SK-MEL-5 (cell line): ENCODE measurements at places on chromosomes 7 and 10.

GRCh38 chr7:23358152-23358674, 59.1 kb downstream of the MALSU1 start:
- no peak for DNase-seq

DNA sequence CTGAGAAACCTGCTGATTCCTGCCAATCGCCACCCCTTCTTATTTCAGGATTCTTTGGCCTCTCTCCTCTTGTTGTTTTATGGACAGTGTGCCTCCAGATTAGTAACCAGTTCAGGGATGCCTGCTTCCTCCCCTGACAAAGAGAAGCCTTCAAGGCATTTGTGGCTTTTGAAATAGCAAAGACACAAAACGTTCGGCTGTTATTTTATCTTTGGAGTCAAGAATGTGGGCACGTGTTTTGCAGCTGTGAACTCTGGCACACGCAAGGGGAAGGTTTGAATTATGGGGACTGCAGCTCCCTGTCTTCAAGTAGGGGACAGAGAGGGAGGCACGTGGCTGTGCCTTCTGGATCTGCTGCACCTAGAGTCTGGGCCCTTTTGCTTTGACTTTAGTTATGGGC, 157.9 kb upstream of the GRB10 start:
- DNase-seq = peak; percentile 40

- peak; percentile 7 for DNase-seq
Measured at GRCh38 chr10:77328272-77328816, 309.3 kb downstream of the KCNMA1 start.

DNA sequence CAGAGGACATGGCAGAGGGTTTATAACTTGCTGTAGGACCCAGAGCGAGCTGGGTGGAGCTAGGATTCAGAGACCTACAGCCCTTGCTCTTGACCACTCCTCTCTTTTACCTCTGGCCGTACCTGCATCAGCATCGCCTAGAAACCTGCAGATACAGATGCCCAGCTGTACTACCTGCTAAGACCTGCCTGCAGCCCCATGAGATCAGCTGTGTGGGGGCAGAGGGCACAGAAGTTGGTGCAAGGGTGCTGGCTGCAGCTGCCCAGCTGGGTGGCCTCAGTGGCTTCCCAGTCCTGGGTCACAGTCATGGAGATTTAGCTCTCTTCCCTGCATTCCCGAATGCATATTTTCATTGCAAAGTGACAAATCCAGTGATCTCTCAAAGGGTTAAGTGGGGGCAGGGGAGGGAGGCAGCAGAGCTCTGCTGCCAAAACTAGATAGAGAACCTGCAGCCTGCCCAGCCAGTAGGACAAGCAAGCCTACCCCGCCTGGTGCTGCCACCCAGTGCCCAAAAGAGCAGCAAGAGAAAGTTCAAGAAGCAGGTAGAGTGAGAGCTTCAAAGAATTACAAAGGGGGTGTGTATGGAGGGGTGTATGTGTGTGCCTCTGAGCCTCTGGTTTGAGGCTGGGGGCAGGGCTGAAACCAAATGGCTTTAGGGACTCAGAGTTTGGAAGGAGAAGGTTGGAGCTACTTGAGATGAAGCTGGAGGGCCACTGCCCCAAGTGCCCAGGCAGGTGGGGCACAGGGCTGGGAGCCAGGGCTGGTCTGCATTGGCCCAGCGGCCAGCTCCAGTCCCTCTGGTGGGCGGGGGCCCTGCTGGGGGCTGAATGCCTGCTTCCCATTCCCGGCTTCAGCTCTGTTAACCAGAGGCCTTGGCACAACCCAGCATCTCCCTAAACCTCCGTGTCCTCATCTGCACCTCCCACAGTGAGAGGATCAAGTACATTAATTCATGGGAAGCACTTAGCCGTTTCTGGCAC, 6.9 kb downstream of the FAM241B start:
- peak; percentile 45 for DNase-seq

DNA sequence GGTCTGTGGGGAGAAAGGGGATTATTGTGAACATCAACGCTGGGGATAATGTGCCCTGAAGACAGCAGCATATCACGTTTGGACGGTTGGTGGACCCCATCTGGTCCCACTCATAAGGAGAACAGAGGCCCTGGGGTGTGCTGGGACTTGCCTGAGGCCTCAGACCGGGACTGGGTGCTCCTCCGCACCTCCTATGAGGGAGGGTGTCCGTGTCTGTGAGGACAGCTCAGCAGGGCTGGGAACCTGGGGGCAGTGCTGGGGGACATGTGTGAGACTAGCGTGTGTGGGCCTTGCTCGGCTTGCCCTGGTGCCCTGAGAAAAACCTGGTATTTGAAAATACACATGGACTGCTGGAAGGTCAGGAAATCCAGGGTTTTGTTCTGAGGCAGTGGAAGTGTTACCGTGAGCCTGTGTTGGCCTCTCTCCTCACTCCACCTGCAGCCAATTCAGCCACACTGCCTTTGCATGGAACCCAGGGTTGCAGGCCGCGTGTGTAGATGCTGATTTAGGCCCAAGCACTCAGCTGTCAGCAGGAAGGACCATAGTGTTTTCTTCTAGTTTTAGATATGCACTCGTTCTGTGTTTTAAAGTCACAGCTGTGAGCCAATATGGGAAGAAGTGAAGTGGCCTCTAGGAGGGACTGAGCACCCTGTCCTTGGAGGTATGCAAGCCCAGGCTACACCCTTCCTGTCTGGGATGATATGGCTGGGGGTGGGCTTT, 13.4 kb upstream of the SH2D4B start:
- DNase-seq = no peak

DNA sequence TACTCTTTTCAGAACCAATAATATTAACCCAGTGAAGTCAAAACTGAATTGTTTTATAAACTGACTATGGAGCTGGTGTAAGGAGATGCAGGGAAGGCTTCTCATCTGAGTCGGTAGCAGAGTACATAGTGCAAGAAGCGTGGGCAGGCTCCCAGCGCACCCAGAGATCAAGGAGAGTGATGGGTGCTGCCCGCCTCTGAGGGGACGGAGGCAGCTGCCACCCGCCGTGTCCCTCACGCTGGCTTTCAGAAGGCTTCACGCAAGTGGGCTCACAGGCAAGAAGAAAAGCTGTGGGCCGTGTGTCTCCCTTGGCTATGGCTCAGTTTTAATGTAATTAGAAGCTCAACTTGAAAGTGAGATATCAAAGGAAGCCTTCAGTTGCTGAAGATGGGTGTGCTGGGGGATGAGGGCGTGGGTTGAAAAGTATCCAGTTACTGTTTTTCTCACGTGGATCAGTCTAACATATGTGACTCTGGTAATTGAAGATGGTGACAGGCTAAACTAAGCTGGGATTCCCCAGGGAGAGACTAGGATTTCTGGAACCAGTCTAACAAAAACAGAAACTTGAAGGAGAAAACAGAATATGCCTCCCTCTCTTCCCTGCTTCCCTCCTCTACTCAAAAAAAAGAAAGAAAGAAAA, 159.9 kb downstream of the MGMT start:
- no peak for DNase-seq

- DNase-seq = no peak
Measured at GRCh38 chr7:43888993-43889945, 17.1 kb downstream of the URGCP start.

DNA sequence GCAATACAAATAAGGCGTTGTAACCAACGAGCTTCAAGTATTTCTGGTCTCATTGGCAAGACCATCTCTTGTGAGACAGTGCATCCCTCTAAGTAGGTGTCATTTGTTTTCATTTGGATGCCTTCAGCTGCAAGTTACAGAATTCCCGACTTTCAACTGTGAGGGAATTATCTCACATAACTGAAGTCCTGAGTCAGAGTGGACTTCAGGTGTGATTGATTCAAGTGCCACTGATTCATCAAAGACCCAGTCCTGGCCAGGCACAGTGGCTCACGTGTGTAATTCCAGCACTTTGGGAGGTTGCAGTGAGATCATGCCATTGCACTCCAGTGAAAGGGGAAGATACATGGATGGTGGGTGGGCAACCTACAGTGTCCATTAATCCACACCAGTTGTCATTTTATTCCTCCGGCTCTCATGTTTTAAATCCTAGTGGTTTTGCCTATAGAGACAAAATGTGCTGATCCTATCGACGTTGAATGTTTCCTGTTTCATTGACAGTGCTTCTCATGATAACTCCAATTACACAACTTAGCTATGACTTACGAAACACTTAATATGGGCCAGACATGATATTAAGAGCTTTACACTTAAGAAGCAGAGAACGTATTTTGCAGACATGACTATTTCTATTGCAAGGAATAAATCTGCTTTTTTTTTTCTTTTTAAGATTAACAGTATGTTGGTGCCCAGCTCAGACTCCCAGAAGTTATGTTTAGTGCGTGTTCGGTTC, 268.0 kb downstream of the FRMD4A start:
- DNase-seq = no peak

GRCh38 chr10:1256432-1256725, 200.2 kb downstream of the WDR37 start:
- DNase-seq = no peak

- DNase-seq = no peak
Measured at GRCh38 chr10:85545874-85546273, 820.7 kb downstream of the GRID1 start.

DNA sequence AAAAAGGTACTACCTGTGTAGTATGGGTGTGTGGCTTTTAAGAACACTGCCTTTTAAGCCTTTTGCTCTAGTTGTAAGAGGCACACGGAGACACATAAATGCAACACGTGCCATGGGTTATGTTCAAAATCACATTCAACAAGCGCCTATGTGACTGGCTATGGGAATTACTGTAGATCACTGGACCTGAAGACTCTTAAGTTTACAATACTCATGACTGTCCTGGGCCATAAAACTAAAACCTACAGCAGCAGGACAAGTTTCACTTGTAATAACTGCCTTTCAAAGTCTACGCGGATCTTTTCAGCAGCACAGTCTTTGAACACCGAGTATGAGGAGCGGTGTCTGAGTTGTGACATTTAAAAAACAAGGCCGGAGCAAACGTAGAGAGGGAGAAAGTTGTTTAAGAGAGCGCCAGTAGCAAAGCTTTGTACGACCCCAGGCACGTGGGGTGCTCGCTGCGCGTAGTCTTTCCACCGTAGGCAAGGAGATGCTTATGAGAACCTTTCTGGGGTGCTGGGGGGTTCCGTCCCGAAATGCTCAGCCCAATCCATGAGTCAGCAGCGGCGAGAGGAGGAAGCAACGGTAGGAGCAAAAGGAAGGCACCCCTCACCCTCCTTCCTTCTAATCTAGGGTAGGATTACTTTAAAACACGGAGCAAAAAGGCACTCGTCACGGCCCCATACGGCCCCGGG, 662 bp downstream of the DNAJC2 start:
- DNase-seq = peak; percentile 29

GRCh38 chr7:18552316-18552916, 56.9 kb downstream of the HDAC9 start:
- DNase-seq = no peak

GRCh38 chr7:82129091-82129490, 314.5 kb downstream of the CACNA2D1 start:
- no peak for DNase-seq

DNA sequence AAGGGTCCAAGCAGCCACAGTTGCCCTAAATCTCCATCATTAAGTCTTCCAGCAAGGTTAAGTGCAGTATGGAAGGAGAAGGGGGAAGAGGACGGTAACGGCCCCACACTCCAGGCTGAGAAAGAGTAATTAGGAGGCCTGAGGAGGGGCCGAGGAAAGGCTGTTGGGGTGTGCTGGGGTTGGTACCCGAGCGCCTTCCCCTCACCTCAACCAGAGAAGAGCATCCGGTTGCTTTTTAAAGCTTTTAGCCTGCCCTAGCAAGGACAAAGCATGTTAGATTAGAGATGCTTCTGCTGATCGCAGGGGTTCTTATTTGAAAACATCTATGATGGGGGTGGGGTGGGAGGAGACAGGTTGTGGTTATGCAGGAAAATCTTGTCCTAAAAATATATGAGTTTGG, 9.0 kb upstream of the ZSCAN21 start:
- DNase-seq = no peak

GRCh38 chr10:74910976-74911350, 84.6 kb downstream of the KAT6B start:
- DNase-seq = no peak

- DNase-seq = no peak
Measured at GRCh38 chr7:137960020-137960419, 41.9 kb downstream of the CREB3L2 start.

DNA sequence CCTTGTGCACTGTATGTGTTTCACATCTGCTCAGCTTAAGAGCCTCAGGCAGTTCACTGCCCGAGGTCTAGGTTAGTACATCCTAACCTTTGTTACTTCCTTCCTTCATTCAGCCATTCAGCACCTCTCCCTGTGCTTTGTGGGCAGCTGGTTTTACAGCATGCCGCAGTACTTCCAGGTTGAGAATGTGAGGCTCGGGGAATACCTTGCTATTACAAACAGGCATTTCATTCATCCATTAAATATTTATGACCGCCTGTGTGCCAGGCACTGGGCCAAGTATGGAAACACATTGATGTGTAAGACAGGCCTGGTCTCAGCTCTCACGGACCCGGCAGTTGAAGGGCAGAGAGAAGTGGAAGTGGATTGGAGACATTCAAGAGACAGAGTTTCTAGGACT, 82.4 kb downstream of the SHH start:
- peak; percentile 47 for DNase-seq

- no peak for DNase-seq
Measured at GRCh38 chr10:1630304-1630703, 107.0 kb downstream of the ADARB2 start.

DNA sequence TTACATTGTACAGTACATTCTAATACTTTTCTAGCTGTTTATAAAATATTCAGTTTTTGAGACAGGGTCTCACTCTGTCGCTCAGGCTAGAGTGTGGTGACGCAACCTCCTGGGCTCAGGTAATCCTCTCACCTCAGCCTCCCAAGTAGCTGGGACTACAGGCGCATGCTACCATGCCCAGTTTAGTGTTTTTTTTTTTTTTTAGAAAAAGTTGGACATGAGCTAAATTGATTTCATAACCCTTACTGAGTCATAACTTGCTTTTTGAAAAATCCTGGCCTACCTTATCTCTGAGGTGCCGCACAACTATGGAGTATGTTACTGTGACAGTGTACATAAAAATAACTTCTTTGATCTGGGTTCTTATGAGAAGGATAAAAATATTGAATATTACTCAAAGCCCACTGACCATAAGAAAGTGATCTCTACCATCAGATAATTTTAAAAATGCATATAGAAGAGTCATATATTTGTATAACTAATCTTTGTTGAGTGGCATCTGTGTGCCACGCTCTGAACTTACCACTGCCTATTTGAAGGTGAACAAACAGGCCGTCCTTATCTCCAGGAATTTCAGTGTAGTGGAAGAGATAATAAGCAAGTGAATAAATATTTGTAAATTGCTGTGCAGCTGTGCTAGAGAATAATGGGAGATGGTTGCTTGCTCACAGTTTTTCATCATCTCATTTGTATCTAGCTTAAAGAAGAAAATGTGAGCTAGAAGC, 73.2 kb downstream of the PPP1R9A start:
- no peak for DNase-seq

GRCh38 chr7:125363873-125364272, 434.2 kb upstream of the POT1 start:
- no peak for DNase-seq

GRCh38 chr7:91812388-91812787, 68.1 kb downstream of the MTERF1 start:
- no peak for DNase-seq

- no peak for DNase-seq
Measured at GRCh38 chr10:132703419-132704007, 82.4 kb downstream of the NKX6-2 start.
